OCI-LY7 (cell line): ENCODE measurements at places on chromosomes 11 and 22. TPM values are rescaled to one million over a fixed set of nuclear protein-coding genes. Genes with fewer than 3 reads are reported as not detected.
A peak's percentile ranks its signal among the peaks of the same experiment; 100 is the strongest.

The KCNJ1 gene
- total RNA-seq: 0.11 TPM in 1 of 2 replicates, not detected in the other

The OR5T2 gene
- total RNA-seq: not detected in 2 replicates

- DNase-seq: no peak
These were observed 81.8 kb upstream of the KCNQ1OT1 start for GRCh38 chr11:2781408-2782274.

The IL18BP gene
- 10.3 and 12.4 TPM in 2 replicates for total RNA-seq

GRCh38 chr11:10414181-10414580 is 40.9 kb upstream of the AMPD3 start:
- DNase-seq: no peak

DNA sequence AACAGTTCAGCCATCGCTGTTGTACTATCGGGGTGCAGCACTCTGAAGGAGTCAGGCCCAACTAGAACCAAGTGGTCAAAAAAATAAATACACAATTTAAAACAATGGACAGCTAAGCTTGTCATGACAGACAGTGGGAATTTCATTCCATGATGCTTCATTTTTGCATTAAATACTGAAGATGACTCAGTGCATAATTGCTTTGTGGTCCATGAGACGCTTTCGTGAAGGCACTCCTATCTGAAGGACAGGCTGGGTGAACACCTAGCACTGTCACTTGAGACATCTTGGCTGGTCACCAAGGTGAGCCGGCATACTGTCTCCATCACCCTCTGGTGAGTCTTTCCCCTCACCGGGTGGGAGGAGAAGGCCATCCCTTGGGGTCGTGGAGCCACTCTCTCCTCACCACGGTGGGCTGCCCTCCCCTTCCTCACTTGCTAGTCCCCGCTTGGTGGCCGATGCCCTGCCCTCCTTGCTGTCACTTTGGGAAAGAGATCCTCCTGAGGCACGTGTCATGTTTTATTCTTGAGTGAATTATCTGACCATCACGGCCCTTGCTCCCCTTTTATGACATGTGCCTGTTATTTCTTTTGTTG is 4.9 kb upstream of the TESMIN start:
- DNase-seq: no peak

DNA sequence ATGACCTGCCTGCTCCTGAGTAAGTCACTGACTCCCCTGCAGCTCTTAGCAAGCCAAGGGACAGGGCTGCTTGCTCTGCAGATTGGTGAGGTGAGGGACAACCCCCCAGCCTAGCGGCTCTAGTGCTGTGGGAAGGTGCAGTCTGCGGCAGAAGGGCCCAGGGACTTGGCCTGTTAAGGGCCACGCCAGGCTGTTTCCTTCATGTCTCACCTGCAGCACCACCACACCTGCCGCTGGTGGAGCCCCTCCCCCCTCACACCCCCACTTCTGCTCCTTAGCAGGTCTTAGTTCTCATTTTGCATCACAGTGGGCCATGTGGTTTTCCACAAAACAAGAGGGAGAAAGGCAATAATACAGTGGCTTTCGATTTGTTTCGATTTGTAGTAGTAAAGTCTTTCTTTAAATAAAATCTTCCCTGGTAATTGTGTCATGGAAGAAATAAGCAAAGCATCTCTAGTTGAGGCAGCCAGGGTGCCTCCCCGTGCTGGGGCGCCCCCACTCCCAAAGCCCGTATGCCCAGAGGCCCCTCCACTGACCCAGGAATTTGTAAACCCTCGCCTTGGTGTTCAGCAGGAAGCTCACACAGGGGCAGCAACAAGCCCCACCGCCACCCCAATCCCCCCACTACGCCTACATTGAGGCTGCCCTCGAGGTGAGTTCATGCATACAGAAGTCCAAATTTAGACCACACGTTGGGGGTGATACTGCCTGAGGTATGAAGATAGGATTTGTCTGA is 86.5 kb upstream of the CLDN5 start:
- DNase-seq: peak; percentile 24

GRCh38 chr11:111010391-111011274 is 234.9 kb upstream of the POU2AF2 start:
- DNase-seq: no peak

DNA sequence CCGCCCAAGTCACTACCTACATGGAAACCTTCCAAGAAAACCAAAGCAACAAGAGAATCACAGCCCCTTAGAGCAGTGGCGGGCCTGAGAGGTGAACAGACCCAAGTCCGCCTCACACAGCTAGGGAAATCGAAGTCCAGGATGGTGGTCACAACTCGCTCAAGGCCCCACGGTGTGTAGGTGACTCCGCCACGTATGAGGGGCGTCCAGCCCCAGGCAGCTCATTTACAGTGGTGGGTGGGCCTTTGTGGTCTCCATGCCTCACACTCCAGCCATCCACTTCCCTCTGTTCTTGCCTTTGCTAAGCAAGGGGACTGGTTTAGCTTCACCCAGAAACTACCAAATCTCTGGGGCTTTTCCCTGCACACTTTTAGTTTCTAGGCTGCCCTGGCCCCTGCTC is 9.7 kb upstream of the TCF20 start:
- no peak for DNase-seq

The C1QTNF4 gene
- total RNA-seq: 0.30 TPM in 1 of 2 replicates, not detected in the other

The CRYAB gene
- total RNA-seq: not detected in 2 replicates

The DRD4 gene
- total RNA-seq: 3.1 and 3.5 TPM in 2 replicates

GRCh38 chr22:20141186-20142077 is 9.4 kb downstream of the CCDC188 start:
- no peak for DNase-seq

The MPZL2 gene
- not detected in 2 replicates for total RNA-seq
